NCI-H1092 (cell line): ENCODE measurements at places on chromosomes 5 and 9.

GRCh38 chr5:43268188-43268820 lies 44.9 kb downstream of the HMGCS1 start:
- no peak for DNase-seq

DNA sequence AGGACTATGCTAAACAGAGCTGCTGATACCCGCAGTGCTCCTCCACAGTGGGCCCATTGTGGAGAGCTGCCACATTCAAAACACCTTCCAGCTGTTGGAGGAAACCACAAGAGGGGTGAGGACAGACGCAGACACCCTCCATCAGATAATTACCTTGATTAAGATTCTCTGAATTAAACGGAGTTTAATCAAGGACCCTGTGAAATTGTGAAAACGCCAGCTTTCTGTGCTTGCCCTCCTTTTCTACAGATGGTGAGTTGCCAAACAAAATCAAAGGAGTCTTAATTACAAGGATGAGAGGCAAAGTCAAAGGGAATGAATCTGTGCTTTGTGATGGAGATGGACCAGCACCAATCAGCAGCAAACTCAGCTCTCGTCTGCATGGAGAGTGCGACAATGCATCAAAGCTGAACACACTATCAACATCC lies 596.1 kb downstream of the ELAVL2 start:
- no peak for DNase-seq

- DNase-seq, result no peak
These were observed 32.1 kb downstream of the VCAN start for GRCh38 chr5:83503662-83504061.

DNA sequence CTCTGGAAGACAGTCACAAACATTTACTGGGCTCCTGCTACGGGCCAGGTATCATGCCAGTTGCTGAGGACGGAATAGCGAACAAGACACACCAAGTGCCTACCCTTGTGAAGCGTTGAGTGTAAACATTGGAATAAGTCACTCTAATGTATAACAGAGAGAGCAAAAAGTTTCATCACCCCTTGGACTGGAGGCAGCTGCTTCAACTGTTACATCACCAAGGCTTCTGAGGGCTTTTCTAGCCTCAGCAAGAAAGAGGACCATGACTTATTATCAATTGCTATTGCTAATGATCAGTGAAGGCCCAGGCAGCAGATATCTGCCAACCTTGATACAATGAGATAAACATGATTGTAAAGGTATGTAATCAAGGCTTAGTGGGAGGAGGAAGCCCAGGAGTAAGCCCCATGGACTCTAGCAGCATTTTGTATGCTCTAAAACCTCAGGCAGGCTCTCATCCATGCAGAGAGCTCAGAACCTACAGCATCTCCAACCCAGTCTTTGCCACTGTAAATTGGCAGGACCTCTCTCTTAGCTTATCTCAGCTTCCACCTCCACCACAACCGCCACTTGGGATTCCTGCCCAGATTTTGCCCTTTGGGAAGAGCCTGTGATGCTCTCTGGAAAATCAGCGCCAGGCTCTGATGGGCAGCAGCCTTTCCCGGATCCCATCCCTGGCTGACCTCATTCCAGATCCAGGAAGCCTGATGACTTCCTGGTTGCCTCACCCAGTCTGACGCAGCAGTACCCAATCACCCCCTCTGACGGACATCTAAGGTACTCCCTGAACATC lies 54.5 kb downstream of the ADAM19 start:
- no peak for DNase-seq

DNA sequence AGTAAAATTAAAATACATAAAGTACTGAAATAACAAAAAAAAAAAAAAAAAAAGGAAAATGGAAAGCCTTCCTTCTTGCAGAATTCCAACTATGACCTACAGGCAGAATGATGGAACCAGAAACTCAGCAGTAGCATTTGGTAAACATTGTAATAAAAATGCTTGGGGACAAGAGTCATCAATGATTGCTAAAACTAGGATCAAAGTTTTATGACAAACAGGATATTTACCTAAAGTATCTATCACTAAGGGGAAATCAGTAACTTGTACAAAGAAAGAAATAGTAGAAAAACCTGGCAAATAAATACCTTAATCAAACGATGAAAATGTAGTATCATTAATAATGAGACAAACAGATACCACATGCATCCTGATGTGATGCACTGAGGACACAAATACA lies 17.5 kb downstream of the ERMP1 start:
- DNase-seq, result no peak

DNA sequence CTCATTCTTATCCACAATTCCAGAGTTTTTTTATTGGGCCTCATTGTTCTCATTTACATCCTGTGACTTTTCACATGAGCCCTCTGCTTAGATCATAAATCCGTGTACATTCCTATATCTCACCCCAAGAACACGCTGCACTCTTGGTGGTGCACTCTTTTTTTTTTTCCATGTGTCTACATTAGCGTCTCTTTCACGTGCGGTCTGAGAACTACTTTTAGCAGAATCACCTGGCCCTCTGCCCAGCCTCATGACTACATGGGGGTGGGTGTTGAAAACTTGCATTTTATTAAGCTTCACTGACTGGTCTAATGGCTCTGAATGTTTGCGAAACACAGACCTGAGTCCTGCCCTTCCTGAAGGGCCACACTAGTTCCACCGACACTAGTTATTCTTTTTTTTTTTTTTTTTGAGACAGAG lies 18.6 kb downstream of the C9orf57 start:
- DNase-seq, result no peak

- no peak for DNase-seq
These were observed 119.1 kb downstream of the DPYSL3 start for GRCh38 chr5:147390654-147391225.

DNA sequence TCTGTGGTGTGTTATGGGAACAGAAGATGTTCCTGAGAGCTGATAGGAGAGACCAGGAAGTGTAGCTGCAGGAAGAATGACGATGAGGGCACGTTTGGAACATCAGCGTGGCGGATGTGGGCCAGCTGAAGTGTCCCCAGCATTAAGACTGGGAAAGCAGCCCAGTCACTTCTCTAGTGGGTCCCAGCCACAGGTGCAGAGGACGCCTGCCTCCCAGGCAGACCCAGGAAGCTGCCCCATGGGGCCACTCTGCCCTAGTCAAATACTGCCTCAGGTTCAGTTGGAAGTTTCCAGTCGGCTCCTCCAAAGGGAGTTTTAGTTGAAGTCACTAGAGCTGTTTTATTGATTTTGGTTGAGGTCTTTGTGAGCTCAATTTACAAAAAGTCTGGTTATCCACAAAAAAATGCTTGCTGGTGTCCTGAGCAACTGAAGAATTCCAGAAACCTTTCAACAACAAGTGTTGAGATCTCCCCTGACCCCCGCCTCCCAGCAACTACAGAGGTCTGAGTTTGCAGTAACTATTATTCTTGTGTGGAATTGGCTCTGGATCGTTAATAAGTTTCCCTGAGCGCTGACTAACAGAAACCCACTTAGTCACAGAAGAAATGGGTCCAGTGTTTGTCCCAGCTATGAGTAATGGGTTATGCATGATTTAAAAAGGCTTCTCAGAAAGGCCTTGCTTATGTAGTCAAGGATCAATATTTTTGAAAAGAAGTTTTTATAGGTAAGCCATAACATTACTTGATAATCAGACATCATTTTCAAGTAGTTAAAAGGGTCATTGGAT lies 294.1 kb downstream of the FANCC start:
- DNase-seq, result peak; percentile 42

DNA sequence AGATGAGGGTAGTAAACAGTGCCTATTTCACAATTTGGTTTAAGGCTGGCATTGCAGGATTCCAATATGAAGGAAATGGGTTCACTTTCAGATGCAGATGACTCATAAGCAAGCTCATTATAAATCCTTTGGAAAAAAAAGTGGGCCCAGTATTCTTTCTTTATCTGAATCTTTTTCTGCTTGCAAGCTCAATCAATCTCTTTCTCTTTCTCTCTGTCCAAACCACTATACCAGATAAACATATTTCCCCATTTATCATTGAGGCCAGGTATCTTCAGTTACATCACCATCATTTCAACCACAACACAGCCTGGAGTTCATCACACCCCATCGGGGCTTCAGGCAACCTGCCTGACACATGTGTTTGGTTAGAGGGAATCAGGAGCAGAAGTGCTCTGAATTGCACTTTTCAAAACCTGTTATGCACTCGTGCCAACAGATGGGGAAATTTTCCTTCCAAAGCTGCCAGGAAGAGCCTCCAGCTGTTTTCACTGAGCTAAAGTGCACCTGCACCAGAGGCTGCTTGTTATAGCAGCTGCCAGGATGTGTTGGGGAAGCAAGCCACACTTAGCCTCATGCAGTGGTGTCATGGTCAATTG lies 30.0 kb upstream of the MAMDC2 start:
- peak; percentile 9 for DNase-seq

DNA sequence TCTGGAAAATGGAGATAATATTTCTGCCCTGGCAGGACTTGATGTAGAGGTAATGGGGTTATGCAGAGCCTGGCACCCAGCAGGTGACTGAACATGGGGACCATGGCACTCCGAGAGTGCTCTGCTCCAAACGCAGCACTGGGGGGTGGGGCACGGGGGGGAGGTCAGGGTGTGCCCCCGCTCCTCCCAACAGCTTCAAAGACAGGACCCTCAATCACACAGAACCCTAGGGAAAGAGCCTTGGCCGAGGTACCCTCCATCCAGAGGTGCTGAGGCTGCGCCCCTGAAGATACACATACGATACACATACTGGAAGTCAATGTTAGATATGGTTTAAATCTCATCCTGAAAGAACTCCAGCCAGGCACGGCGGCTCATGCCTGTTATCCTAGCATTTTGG lies 26.6 kb upstream of the CEP72 start:
- no peak for DNase-seq

DNA sequence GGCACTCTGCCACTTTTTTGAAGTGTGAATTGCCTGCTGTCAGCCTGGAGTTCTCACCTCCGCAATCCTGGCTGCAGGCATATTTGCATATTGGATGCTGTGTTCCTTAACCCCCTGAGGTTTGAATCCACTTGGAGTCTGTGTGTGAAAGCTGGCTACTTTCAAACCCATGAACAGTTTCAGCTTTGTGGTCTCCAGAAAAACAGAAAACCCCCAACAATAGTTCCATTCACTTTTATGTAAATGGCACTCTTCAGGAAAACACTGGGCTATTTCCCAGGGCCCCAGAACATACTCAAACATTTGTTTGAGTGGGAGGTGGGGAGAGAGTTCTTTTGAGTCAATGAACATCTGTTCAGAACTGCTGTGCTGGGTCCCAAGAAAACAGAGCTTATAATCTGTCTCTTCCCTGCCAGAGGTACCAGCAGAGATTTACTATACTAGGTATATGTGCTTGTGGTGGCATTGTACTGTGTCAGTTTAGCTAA lies 5.0 kb downstream of the NUDT2 start:
- no peak for DNase-seq

GRCh38 chr9:122053064-122053463 lies 40.0 kb downstream of the TTLL11 start:
- DNase-seq, result no peak

DNA sequence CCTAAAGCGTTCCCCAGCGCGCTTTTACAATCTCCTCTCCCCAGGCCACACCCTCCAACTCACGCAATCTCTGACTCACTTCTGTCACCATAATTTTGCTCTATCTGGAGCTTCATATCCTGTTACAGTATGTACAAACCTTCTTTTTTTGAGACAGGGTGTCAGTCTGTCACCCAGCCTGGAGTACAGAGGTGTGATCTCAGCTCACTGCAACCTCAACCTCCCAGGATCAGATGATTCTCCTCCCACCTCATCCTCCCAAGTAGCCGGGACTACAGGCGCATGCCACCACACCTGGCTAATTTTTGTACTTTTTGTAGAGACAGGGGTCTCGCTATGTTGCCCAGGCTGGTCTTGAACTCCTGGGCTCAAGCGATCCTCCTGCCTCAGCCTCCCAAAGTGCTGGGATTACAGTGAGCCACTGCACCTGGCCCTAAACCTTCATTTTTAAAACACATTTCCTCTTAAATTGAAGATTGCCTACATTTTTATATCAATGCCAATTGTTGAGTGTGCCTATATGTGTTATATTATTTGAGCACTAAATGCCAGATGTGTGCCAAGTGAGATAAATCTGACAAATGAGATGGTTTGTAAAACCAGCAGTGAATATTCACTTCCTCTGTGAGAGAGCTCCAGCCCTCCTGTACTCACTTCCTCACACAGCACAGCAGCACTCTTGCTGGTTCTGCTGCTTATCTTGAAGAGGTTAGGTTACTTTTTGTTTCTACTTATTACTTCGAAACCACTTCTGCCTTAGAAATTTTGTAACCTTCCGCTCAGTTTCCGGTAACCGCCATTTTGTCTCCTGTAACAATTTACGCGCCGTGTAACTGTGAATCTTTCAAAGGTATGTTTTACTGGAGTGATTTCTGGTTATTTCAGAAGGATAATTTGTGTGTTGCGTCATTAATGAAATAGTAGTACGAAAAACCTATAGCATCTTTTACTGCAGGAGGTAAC lies 57.9 kb downstream of the DOCK8 start:
- DNase-seq, result no peak

DNA sequence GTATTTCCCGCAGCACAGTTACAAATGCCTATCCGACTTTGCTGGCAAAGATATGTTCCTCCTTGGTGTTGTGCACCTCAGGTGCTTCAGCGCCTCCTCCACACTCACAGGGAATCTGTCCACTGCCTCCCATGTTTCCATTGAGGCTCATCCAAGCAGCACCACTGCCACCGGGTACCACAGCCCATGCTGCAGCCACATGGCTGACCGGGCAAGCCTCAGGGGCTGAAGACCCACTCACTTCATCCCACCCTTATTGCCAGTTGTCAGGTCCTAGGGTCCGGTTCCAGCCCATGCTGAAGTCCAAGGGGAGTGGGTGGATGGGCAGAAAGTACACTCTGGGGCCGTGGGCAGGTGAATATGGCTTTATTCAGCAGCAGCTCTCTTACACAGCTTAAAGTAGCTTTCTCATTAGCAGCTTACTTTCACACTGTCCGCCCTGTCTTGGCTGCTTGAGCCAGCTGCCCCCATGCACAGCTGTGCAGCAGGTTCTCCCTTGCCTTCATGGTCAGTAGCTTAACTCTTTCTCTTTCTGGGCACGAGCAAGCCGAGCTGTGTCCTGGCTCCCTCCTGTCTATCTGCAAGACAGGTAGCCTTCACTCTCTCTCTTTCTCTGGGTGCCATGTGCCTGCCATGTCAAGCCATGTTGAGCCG lies 1052.3 kb downstream of the PTPRD start:
- DNase-seq, result no peak

DNA sequence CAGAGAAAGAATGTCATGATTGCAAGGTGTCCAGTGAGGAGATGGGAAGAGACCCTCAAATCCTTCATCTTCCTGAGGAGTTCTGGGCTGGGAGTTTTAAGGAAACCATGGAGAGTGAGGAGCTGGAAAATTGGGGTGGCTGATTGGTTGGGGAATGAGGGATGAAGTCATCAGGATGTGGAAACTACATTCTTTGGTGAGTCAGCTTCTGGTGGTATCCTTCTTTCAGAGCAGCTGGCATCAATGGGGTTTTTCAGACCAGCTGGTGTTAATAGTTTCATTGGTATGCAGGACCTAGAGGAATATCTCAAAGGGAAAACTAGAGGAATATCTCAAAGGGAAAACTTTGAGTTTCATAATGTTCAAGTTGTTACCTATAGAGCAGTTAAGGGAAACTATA lies 45.2 kb downstream of the RNF180 start:
- no peak for DNase-seq
